ENCODE measurements at places on chromosomes 16 and 17.

DNA sequence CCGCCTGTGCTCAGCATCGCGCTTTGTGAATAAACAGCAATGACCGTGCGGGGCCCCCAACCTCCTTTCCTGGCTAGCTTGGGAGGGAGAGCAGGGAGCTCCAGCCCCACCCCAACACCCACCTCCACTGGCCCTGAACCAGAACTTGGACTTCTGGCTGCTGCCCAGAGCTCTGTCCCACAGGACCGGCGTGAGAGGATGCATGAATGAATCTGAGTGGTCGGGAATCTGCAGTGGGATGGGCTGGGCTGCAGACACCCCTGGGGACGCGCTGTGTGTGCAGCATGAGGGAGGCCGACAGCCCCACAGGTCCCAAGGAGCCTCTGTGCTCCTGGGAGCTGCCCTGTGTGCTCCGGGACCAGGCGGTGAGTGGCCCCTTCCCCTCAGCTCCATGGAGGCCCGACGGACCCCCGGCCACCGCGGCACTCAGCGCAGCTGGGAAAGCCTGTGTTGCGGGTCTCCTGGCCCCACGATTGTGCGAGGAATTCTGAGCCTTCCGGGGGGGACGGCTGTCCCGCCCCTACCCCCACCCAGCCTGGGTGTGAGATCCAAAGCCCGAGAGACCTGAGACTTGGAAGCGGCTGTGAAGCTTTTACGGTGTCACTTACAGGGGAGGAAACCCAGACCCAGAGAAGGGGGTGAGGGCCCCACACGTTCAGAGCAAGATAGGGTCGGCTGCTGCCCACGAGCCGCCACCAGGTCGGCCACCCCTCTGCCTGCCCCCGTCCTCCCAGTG, 5.4 kb downstream of the PIEZO1 start:
- peaks cover 53% of the 10 kb centered on the region for H3K4me1 ChIP-seq
- H3K27me3 ChIP-seq = no peaks in the 10 kb centered on the region
- no peak overlapping the region for H3K4me3 ChIP-seq
- no peak overlapping the region for H3K27ac ChIP-seq
- no peak for DNase-seq
- no peaks in the 10 kb centered on the region for H3K36me3 ChIP-seq

DNA sequence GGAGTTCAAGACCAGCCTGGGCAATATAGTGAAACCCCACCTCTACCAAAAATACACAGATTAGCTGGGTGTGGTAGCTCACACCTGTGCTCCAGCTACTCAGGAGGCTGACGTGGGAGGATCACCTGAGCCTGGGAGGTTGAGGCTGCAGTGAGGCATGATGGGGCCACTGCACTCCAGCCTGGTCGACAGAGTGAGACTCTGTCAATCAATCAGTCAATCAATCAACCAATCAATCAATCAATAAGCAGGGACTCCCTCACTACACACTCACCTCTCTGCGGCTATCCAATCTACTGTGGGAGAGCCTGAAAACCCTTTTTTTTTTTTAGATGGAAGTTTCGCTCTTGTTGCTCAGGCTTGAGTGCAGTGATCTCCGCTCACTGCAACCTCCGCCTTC, 31.6 kb downstream of the CPSF4L start:
- no peak overlapping the region for H3K27ac ChIP-seq
- H3K4me3 ChIP-seq = no peak overlapping the region
- no peaks in the 10 kb centered on the region for H3K36me3 ChIP-seq
- no peak for DNase-seq
- no peaks in the 10 kb centered on the region for H3K27me3 ChIP-seq

- H3K4me3 ChIP-seq = no peak overlapping the region
- no peaks in the 10 kb centered on the region for H3K4me1 ChIP-seq
- peak; percentile 52 for DNase-seq
- H3K27me3 ChIP-seq = no peaks in the 10 kb centered on the region
- H3K36me3 ChIP-seq = no peaks in the 10 kb centered on the region
Observed at GRCh38 chr16:89037261-89038152, 56.1 kb upstream of the ACSF3 start.

DNA sequence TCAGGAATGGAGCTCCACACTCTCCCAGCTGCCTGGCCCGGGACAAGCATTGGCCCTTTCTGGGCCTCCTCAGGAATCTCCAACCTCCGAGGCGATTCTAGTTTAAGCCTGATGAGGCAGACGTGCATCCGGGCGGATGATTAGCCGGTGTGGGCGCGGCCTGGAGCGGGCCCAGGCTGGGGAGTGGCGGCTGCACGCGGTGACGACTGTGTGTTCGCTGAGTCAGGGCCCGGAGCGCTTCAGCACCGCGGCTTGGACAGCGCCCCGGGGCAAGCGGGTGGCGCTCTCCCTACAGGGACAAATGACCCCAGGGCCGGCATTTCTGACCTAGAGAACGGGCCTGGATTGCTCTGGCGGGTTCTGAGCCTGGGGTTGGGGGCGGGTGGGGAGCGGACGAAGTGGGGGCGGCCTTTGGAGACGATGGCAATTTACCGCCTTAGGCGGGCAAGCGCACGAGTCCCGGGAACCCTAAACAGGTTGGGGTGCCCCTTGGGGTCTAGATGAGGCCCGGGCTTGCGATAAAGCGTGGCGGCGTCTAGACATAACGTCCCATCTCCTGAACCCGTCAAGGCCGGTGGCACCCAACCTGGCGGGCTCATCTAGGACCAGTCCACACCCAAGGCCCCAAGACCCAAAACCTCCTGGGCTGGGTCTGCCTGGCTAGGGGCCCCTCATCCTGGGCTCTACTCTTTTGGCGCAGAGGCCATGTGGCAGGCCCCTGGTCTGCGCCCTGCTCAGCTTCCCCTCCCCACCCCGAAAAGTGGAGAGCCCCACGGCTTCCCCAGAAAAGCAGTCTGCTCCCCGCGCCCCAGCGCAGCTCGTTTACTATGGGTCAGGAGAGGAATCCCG, 22.3 kb upstream of the ZNHIT3 start:
- peak; percentile 74 for DNase-seq
- no peak overlapping the region for H3K27ac ChIP-seq
- no peak overlapping the region for H3K4me3 ChIP-seq
- H3K36me3 ChIP-seq = no peaks in the 10 kb centered on the region
- no peaks in the 10 kb centered on the region for H3K27me3 ChIP-seq

GRCh38 chr17:30218799-30219198, 16.7 kb downstream of the SLC6A4 start:
- no peak for DNase-seq
- no peak overlapping the region for H3K27ac ChIP-seq
- no peaks in the 10 kb centered on the region for H3K36me3 ChIP-seq
- peaks cover 3% of the 10 kb centered on the region for H3K4me1 ChIP-seq

DNA sequence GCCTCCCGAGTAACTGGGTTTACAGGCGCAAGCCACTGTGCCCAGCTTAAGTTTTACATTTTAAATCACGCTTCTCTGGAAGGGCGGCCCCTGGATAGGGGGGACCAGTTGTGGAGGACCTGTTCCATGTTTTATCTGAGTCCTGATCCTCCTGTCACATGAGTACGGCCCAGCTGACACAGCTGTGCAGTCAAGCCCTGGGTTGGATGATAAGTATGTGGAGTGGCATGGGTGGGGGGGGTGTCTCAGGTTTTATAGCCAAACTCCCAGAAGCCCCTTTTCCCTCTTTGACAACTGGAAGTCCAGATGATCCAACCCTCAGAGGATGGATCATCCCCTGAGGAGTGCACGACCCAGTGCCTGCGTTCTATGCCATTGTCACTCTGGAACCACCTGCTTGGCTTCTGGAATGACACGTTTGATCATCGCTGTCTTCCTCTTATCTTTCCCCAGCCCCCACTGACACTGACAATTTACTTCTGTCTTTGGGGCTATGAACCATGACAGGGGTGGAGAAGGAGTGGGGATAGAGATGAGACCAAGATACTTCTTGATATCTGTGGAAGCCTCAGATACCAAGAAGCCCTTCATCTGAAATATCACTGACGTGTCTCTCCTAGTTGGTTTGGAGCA, 191.2 kb downstream of the MSI2 start:
- no peak overlapping the region for H3K27ac ChIP-seq
- no peak for DNase-seq
- no peaks in the 10 kb centered on the region for H3K4me1 ChIP-seq
- H3K27me3 ChIP-seq = no peaks in the 10 kb centered on the region
- no peak overlapping the region for H3K4me3 ChIP-seq

- peaks cover 7% of the 10 kb centered on the region for H3K4me1 ChIP-seq
- H3K27ac ChIP-seq = no peak overlapping the region
- H3K27me3 ChIP-seq = no peaks in the 10 kb centered on the region
- H3K4me3 ChIP-seq = no peak overlapping the region
- DNase-seq = no peak
- H3K36me3 ChIP-seq = no peaks in the 10 kb centered on the region
Observed at GRCh38 chr16:30567160-30567990, 4.1 kb downstream of the ZNF688 start.

- peak overlapping the region; percentile 48 for H3K4me3 ChIP-seq
- H3K36me3 ChIP-seq = peaks cover 2% of the 10 kb centered on the region
- H3K27me3 ChIP-seq = no peaks in the 10 kb centered on the region
- peaks cover 68% of the 10 kb centered on the region for H3K4me1 ChIP-seq
- no peak overlapping the region for H3K27ac ChIP-seq
Observed at GRCh38 chr16:2148714-2149629, 547 bp downstream of the RAB26 start.

- DNase-seq = no peak
- no peak overlapping the region for H3K4me3 ChIP-seq
- H3K4me1 ChIP-seq = no peaks in the 10 kb centered on the region
- peaks cover 3% of the 10 kb centered on the region for H3K36me3 ChIP-seq
Observed at GRCh38 chr16:89135971-89136765, 35.4 kb upstream of the CDH15 start.

DNA sequence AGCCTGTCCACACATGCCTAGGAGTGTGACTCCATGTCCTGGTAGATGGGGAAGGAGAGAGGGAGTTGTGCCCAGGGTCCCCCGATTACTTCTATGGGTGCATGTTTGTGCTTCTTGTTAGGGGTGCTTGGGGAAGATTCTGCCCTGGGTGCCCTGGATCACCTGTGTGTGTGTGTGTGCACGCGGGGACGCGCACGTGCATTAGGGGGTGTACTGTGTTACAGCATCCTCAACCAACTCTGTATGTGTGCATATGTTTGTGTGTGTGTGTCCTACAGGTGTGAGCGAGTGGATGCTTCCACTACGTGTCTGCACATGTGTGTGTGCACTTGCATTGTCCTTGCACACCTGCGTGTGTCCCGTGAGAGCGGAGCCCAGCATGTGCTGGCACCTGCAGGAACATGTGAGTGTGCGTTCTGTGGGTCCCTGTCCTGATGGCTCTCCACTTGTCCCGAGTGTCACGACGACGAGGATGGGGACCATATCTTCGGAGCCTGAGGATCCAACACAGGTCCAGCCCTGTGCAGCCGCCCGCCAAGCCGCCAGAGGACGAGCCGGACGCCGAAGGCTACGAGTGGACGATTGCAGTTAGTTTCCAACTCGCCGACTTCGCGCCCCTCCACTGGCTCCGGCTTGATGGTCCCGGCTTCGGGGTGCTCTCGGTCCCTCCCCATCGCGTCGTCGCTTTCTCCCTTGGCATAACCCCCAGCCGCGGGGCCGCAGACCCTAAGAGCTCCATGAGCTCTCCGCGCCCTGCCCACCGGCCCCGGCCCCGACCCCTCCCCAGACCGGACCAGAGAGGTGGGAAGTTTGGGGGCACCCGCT, 6.0 kb upstream of the TBC1D3B start:
- H3K27me3 ChIP-seq = no peaks in the 10 kb centered on the region
- no peaks in the 10 kb centered on the region for H3K36me3 ChIP-seq
- peak overlapping the region; percentile 71 for H3K27ac ChIP-seq
- DNase-seq = no peak
- peak overlapping the region; percentile 53 for H3K4me3 ChIP-seq
- peaks cover 14% of the 10 kb centered on the region for H3K4me1 ChIP-seq

DNA sequence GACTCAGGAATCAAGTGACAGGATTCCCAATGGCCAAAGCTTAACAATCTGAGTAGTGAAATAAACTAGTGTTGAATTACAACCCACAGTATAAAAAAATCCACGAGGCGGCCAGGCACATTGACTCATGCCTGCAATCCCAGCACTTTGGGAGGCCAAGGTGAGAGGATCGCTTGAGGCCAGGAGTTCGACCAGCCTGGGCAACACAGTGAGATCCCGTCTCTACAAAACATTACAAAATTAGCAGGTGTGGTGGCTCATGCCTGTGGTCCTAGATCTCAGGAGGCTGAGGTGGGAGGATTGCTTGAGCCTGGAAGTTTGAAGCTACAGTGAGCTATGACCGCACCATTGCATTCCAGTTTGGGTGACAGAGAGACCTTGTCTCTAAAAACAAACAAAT, 133.8 kb downstream of the CPPED1 start:
- no peaks in the 10 kb centered on the region for H3K36me3 ChIP-seq
- H3K27ac ChIP-seq = no peak overlapping the region
- H3K4me1 ChIP-seq = peaks cover under 1% of the 10 kb centered on the region
- no peaks in the 10 kb centered on the region for H3K27me3 ChIP-seq
- H3K4me3 ChIP-seq = no peak overlapping the region
- no peak for DNase-seq

DNA sequence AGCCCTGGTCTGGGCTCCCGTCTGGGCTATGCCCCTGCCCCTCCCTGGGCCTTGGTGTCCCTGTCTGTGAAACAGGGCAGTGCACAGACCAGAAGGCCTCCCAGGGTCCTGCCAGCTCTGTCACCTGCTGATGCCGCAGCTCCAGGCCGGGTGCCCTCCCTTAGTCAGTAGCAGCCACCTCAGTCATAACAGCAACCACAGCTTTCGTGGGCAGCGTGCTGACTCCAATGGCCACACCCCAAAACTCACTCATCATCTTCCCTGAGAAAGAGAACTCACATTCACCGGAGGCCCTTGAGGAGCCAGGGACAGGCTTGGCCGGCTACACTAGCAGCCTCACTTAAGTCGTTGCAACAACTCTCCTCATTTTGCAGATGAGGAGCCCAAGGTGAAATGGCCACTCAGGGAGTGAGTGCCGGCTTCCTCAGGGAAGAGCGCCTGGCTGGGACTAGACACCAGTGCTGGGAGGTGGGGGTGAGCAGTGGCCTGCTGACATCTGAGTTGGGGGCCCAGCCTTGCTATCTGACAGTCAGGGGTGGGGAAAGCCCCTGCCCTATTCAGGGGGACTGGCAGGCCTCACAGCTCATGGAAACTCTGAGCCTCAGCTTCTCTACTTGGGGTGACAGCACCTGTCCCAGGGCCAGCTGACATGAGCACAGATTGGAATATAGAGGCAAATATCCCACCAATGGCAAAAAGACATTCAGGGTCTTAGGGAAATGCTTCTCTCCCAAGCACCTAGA, 22.6 kb downstream of the SLC5A10 start:
- peaks cover 10% of the 10 kb centered on the region for H3K36me3 ChIP-seq
- H3K27ac ChIP-seq = no peak overlapping the region
- H3K27me3 ChIP-seq = no peaks in the 10 kb centered on the region
- peaks cover 5% of the 10 kb centered on the region for H3K4me1 ChIP-seq
- DNase-seq = no peak
- no peak overlapping the region for H3K4me3 ChIP-seq
